Occipital lobe (tissue), 3 donors: ENCODE measurements at places on chromosomes 3 and 15. TPM values are rescaled to one million over a fixed set of nuclear protein-coding genes. Genes with fewer than 3 reads are reported as not detected.

DNA sequence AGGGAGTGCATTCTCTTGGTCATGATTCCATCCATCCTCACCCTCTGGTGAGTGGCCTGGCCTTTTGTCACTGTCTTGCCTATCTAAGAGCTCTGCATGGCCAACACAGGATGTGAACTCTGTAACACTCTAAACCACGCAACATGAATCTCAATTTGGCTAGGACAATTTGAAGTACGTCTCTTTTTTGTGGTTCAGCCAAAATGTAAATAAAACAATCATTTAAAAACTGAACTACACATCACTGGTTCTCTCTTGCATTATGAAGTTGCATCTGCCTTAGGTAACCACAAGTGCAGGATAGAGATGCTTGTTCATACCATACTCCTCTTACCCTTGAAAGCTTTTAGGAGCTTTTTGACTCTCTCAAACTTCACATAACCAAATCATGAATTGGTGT is 27.3 kb downstream of the CCR3 start:
- no peak for DNase-seq

- no peak for DNase-seq
Measured at GRCh38 chr15:78363381-78363734, 23.2 kb downstream of the CRABP1 start.

- no peak for DNase-seq
Measured at GRCh38 chr3:127339928-127340861, 52.3 kb upstream of the PRR20G start.

DNA sequence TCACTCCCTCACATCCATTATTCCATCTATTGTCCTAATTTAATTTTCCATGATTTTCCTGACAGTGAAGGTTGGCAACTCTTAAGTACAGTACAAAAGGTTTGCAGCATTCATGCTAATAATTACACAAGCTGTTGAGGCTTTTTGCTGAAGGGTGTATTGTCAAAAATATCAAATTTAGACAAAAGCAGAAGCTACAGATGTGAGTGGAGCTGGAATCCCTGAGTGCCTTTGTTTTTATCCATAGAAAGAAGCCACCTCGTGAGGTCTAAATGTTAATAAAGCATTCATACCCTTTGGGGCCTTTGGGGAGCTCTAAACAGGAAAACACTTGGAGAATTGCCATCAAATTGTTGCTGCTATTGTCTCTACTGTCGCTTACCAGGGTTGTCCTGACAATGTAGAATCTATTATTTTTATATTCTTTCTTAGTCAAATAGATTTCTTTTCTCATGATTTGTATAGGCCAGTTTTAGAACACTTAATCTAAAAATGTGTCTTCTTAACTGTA is 185.8 kb upstream of the ROBO1 start:
- no peak for DNase-seq

- DNase-seq = no peak
Measured at GRCh38 chr3:75193797-75194196, 470.3 kb upstream of the FRG2C start.

The ZNF620 gene
- total RNA-seq = 13.6 TPM
